ENCODE measurements at places on chromosomes 5 and 9. TPM values are rescaled to one million over a fixed set of nuclear protein-coding genes. Genes with fewer than 3 reads are reported as not detected.
A peak's percentile ranks its signal among the peaks of the same experiment; 100 is the strongest.

GRCh38 chr5:83487155-83487554 lies 15.6 kb downstream of the VCAN start:
- DNase-seq: no peak

DNA sequence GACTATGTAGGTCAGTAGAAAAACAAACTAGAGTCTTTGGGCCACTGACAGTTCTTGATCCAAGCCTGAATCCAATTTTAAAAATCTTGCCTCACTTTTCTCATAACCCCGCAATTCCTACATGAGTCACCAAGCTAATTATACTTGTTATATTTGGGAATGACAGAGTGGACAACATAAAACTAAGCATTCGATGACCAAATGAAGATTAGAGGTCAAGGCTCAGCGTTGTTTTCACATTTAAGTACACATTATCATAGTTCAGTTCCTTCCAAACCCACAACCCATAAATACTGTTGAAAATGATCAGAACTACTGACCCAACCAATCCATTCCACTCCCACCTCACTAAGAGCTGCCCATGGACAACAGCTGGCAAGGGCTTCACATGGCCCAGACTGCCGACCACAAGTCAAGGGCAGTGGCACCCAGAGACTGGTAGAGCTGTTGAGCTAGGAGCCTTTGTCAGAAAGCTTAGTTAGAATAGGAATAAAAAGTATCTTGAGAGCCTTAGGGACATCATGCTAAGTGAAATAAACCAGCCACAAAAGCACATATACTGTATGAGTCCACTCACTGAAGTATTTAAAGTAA lies 64.2 kb downstream of the MYO10 start:
- no peak for DNase-seq

DNA sequence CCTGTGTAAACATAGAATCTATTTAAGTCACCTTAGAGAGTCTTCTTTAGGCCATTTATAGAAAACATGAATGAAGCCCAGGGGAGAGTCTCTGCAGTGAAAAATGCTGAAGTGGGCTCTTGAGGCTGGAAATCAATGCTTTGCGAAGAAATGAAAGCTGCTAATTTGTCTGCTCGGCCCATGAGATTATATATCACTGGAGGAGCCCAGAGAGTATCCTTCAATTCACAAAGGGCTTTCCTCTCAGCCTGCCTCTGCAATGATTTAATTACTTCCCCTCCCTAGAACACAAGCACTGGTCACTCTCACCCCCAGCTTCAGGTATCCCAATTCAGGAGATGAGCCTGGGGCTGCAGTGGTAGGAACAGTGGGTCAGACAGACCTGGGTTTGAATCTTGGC lies 8.2 kb upstream of the DRD1 start:
- no peak for DNase-seq

DNA sequence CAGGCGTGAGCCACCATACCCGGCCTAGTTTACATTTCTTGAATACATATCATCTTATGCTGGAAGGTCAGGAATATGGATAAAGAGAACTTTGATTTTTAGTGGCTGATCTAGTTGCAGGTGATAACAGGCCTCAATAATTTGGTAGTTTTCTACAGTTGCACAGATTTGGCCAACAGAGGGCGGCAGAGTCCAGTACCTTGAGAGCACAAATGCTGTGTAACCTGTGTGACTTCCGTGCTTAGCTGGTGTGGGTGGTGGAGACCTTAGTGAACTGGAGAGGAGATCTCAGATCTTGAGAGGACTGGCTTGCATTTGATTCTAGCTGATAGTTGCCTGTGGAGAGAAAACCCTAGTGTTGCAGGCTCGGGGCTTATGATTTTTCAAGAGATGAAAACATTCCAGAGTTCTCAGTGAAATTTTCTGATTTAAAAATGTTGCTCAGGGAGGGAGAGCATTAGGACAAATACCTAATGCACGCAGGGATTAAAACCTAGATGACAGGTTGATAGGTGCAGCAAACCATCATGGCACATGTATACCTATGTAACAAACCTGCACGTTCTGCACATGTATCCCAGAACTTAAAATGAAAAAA lies 17.4 kb upstream of the GPR151 start:
- peak; percentile 56 for DNase-seq

- DNase-seq: no peak
Measured at GRCh38 chr5:82164977-82165713, 113.0 kb downstream of the RPS23 start.

The FOXD4L4 gene
- total RNA-seq: 0.42 TPM

- no peak for DNase-seq
Measured at GRCh38 chr9:111821006-111821528, 26.3 kb upstream of the SHOC1 start.

DNA sequence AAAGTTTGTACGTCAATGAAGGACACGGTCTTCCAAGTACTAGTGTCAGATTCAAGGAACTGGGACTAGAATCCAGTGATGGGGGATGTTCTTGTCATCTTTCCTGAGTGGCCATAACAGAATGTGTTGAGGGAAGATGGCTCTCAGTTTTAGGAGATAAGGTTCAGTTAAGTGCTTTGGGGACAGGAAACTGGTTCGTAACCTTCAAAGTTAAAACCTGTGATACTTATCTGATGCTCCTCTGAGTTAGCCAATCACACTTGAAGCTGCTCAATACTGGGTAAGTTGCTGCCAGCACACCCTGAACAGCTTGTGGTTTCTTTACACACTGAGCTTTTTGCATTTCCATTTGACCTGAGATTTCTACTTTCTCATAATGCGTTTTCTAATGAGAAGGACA lies 64.4 kb downstream of the PIK3R1 start:
- DNase-seq: peak; percentile 83

The PLCXD3 gene
- total RNA-seq: not detected

- DNase-seq: no peak
Measured at GRCh38 chr9:125906144-125906543, 159.0 kb downstream of the PBX3 start.

DNA sequence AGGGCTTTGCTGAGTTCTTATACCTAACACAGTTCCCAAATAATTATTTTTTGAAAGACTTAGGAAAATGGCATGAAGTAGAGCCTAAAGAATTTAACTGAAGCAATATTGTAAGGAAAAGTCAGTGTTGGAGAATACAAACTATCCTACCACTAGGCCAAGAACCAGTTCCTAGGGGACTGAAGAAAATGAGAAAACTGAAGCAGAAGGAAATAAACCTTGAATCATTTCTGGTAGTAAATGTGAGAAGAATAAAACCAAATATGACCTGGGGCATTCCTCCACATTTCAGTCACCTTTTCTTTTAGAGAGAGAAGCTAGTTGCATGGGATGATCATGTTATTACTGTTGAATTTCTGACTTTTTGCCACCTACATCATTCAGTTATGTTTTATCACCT lies 1393.9 kb upstream of the C9orf72 start:
- DNase-seq: no peak

The STPG3 gene
- total RNA-seq: not detected

DNA sequence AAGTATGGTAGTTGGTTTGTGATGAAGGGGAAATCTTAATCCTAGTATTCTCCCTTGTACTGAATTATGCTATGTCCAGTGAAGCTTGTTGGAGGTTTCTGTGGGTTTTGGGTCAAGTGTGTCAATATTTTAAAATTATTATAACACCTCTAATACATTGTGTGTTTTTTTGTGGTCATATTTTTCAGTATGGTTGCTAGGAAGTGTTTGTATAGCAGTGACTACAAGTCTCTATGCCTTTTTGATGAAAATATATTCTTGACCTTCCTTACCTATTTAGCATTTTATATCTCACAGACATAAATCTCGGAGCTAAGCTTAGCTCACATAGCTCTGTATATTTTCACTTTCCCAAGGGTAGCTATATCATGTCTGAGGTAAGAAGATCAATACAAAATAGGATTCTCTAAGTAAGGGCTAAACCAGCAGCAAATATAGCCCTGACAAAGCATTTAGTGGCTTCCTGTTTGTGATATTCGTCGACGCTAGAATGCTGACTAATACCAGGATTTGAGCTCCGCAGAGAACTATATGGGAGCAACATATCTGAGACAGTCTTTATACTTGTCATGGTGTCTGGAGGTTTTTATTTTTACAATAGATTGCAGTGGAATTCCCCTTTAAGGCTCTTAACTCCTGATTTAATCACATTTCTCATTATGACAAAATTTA lies 82.3 kb downstream of the MACIR start:
- DNase-seq: no peak

The ARHGEF39 gene
- total RNA-seq: 0.29 TPM

The FOXI1 gene
- total RNA-seq: not detected

GRCh38 chr5:53407373-53407772 lies 73.1 kb upstream of the FST start:
- no peak for DNase-seq

- DNase-seq: no peak
Measured at GRCh38 chr5:45281081-45281480, 415.1 kb downstream of the HCN1 start.

DNA sequence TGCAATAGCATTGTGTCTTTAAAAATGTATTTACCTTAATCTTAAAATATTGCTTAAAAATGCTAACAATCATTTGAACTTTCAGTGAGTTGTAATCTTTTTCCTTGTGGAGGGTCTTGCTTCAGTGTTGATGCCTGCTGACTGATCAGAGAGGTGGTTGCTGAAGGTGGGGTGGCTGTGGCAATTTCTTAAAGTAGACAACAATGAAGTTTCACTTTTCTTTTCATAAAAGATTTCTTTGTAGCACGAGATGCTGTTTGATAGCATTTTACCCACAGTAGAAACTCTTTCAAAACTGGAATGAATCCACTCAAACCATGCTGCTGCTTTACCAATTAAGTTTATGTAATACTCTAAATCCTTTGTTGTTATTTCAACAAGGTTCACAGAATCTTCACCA lies 50.8 kb downstream of the NR3C1 start:
- DNase-seq: peak; percentile 37

- DNase-seq: no peak
Measured at GRCh38 chr5:67308988-67309688, 112.5 kb upstream of the CD180 start.

- no peak for DNase-seq
Measured at GRCh38 chr5:67901814-67902496, 313.6 kb upstream of the PIK3R1 start.

DNA sequence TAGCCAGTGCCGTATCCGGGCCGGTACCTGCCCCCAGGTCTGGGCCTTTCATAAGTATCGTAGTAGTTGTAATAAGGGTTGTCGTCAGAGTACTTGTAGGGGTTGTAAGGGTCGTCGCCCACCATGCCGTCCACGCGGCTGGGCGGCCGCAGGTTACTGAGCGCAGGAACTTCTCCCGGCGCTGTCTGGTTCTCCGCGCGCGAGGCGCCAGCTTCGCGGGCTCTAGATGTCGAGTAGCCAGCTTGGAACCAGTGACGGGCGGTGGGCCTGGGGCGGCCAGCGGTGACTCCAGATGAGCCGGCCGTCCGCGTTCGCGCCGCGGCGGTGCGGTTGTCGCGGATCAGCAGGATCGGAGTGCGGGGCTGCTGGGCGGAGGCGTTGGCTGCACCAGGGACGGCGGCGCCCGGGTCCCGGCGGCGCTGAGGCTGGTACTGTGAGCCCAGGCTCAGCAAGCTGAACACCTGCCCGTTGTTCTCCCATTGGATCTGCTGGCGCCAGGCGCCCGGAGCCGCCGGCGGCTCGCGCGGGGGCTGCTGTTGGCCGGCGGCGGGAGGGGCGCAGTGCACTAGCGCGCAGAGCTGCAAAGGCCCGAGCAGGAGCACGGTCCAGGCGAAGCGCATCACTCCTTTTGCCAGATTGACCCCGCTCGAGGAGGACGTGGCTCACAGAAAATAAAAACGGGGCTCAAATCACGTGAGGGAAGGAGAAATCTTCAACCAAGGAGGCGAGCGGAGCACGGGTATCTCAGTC lies 518 bp downstream of the LOX start:
- DNase-seq: no peak

DNA sequence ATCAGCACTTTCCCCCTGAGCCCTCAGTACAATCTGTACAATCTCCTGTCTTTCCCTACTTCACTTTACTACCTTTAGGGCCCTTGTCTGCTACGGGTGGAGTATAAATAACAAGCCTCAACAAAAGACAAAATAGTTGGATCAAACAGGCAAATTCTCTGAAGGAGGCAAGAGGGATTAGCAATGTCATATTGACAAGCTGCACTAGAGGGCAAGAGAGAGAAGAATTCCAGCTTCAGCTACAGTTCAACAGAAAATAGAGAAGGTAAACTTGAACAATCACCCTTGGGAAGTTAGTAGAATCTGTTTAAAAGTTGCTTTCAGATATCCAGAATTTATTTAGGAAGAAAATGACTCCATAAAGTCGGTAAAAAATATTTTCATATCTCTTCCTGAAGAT lies 68.4 kb upstream of the IZUMO3 start:
- no peak for DNase-seq

GRCh38 chr5:117551236-117551635 lies 976.6 kb upstream of the SEMA6A start:
- no peak for DNase-seq

GRCh38 chr9:132787748-132788159 lies 90.3 kb downstream of the AK8 start:
- DNase-seq: no peak

- DNase-seq: peak; percentile 30
Measured at GRCh38 chr5:1737790-1738405, 61.7 kb downstream of the MRPL36 start.

The PCDHA6 gene
- total RNA-seq: not detected

The CEL gene
- total RNA-seq: 1.6 TPM

- DNase-seq: no peak
Measured at GRCh38 chr5:160185626-160186360, 43.5 kb upstream of the FABP6 start.

DNA sequence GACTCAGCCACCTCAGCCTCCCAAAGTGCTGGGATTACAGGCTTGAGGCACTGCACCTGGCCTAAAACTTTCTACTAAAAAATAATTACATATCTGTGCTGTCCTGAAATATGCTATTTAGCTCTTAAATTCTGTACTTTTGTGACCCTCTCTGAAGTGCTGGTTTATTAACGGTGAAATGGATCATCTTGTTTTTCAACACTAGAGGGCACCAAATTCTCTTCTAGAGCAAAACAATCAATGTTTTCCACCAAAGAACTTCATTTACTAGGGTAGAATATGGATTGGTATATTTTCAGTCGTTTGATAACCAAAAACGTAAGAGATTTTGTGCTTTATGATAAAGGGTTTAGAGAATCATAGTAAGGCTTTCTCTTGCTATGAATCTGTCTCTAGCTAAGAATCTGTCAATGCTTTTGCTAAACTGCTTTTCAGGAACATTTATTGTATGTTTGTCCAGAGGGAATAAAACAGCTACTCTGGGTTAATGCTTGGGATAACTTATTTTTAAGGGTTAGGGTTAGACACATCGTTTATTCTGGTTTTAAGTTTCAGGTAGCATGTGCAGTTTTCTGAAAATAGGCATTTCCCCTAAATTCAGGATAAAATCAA lies 63.6 kb downstream of the RNF180 start:
- DNase-seq: peak; percentile 1

The PCDHA1 gene
- not detected for total RNA-seq

The OR1J2 gene
- total RNA-seq: 0.85 TPM

The CDKN2A gene
- total RNA-seq: 0.94 TPM

The FGD3 gene
- 329 TPM for total RNA-seq

Data from naive thymus-derived CD8-positive, alpha-beta T cell (primary cell).